ENCODE measurements at places on chromosomes 11 and 22. TPM values are rescaled to one million over a fixed set of nuclear protein-coding genes. Genes with fewer than 3 reads are reported as not detected.

DNA sequence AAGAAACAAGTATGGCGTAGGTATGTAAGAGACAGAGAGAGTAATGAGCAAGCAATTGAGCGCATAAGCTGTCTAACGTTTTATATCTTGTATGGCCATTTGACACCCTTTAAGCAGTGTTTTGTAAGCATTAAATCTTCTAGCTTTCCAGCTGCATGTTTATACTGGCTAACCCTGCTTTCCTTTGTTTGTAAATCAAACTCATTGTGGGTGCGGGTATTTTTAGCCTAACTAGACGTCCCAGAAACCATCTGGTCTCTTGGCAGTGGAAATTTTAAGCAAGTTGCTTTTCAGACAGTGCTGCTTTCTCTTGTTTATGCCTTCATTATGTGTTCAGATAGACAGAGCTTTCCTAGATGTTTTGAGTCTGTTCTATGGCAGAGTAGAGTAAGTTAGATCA, 73.5 kb downstream of the RNF169 start:
- H3K27me3 ChIP-seq = no peaks in the 10 kb centered on the region
- no peak overlapping the region for H3K4me3 ChIP-seq
- H3K27ac ChIP-seq = no peak overlapping the region
- H3K4me1 ChIP-seq = peaks cover 31% of the 10 kb centered on the region
- no peak for DNase-seq

- DNase-seq = no peak
- no peak overlapping the region for H3K27ac ChIP-seq
- H3K36me3 ChIP-seq = no peaks in the 10 kb centered on the region
- H3K4me1 ChIP-seq = no peaks in the 10 kb centered on the region
Observed at GRCh38 chr11:69734367-69734766, 30.5 kb upstream of the FGF19 start.

DNA sequence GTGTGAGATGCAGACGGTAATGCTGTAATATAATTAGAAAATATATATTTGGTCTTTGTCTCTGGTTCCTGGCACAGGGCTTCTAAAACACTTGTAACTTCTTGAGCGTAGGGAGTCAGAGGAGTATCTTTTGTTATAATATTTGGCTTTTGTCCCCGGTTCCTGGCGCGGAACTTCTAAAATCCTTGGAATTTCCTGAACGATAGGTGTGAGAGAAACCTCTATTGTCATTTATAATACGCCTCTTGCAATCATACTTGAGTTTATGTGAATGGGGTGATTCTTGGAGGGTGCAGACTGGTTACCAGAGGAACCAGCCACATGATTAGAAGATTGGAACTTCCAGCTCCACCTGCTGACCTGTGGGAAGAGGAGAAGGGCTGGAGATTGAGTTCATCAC, 54.1 kb upstream of the ZBED5 start:
- H3K27ac ChIP-seq = no peak overlapping the region
- H3K36me3 ChIP-seq = no peaks in the 10 kb centered on the region
- H3K4me3 ChIP-seq = no peak overlapping the region

GRIA4 gene
- not detected for total RNA-seq

All from lower lobe of right lung (tissue), 2 donors.